Activated CD4-positive, alpha-beta memory T cell treated with anti-CD3 and anti-CD28 coated beads for 36 hours (primary cell): ENCODE measurements at places on chromosomes 13 and 19.
A peak's percentile ranks its signal among the peaks of the same experiment; 100 is the strongest.

- DNase-seq = peak; percentile 75
These were observed 469 bp downstream of the COX6B2 start for GRCh38 chr19:55353803-55354697.

- no peak for DNase-seq
These were observed 43.3 kb downstream of the SKA3 start for GRCh38 chr13:21133077-21133476.

- DNase-seq = no peak
These were observed 153.8 kb upstream of the UQCRFS1 start for GRCh38 chr19:29366757-29367156.

DNA sequence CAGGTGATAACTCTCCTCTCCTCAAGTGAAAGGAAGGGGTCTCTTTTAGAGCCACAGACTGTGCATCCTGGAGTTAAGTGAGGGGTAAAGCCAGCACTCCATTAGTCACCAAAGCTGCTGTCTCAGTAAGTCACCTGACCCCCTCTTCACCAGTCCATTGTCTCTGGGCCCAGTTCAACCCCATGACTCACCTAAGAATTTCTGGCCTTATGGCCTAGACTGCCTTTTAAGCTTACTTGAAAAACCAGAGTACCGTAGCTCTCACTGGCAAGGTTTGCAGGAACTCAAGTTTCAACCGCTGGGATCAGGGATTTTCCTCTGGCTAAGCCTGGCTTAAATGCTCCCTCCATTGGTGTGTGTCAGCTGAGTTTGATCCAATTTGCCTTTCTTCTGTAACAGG, 23.4 kb upstream of the EID2 start:
- no peak for DNase-seq

- DNase-seq = no peak
These were observed 17.8 kb downstream of the PIAS4 start for GRCh38 chr19:4025317-4025716.

DNA sequence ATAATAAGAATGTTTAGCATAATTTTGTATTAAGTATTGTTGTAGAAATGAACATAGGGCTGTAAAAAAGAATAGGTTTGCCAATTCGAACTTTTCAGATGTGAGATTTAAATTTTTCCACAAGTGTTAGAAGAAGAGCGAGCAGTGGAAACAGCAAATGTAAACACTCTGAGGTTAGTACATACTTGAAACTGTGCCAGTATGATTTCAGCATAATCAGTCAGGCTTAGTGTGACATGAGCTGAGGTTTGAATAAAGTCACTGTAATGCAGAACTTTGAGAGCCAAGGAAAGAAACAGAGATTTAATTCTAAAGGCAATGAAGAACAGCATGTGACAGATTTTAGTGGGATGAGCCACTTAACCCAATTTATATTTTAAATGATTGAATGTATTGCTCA, 2166.4 kb downstream of the PCDH9 start:
- no peak for DNase-seq

- DNase-seq = no peak
These were observed 13.3 kb downstream of the APOC1 start for GRCh38 chr19:44927746-44928145.

GRCh38 chr19:28130066-28130511, 1082.9 kb downstream of the UQCRFS1 start:
- no peak for DNase-seq

DNA sequence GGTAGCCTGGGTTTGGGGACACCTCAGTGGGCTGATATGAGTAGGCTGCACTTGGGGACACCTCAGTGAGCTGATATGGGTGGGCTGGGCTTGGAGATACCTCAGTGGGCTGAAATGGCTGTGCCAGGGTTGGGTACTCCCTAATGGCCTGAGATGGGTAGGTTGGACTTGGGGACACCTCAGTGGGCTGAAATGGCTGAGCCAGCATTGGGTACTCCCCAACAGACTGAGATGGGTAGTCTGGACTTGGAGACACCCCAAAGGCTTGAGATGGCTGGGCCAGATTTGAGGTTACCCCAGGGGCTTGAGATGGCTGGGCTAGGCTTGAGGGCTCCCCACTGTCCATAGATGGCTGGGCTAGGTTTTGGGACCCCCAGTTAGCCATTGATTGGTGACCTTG, 12.1 kb downstream of the IQCN start:
- DNase-seq = no peak
